ENCODE measurements at places on chromosomes 4 and X.

- DNase-seq = no peak
Observed at GRCh38 chr4:19936476-19936875, 315.2 kb upstream of the SLIT2 start.

GRCh38 chr4:125750828-125751466 is 436.2 kb downstream of the FAT4 start:
- peak; percentile 7 for DNase-seq

DNA sequence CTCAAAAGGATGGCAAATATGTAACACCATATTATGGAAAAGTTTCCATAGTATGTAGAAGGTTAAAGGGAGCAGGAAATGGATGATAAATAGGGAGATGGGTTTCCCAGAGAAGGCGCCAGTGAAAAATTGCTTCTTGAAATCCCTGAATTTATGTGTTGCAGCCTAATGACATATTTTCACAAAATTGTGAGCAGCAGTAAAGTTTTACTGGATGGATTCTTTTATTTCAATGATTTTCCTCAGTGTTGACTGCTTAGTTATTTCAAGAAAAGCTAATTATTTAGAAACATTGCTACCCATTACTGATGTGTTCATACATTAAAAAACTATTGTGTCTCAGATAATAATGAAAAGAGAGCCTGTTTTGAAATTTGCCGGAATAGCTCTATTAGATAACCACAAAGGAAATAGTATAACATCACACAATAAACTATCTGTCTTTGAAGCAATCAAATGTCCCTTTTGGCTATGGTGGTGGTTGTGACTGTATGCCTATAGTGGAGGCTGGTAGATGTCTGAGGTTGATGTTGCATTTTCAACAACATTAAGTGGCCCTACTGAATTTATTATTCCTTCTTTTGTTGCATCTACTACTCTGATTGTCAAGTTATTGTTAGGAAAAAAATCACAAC is 169.9 kb upstream of the HAND2 start:
- DNase-seq = no peak

GRCh38 chr4:145451895-145452294 is 29.8 kb upstream of the SMAD1 start:
- DNase-seq = no peak

GRCh38 chr4:8101213-8102075 is 57.2 kb downstream of the ABLIM2 start:
- DNase-seq = peak; percentile 70
